Stimulated activated CD8-positive, alpha-beta memory T cell treated with anti-CD3 and anti-CD28 coated beads, Interleukin-2, amount 100 ng/mL, for 48 hours (primary cell): ENCODE measurements at places on chromosomes 2 and 18.
A peak's percentile ranks its signal among the peaks of the same experiment; 100 is the strongest.

DNA sequence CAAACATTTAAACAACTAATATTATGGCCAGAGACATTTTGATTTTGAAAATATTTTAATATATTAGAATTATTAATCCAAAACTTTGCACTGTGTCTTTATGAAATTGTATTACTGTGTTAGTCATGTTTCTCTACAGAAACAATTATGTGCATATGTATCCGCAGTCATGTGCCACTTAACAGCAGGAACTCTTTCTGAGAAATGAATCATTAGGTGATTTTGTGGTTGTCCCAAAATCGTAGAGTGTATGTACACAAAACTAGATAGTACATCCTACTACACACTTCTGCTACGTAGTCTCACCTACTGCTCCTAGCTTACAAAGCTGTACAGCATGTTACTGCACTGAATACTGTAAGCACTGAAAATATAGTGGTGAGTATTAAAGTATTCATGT is 479.2 kb upstream of the DSEL start:
- DNase-seq, result no peak

- no peak for DNase-seq
These were observed 219.5 kb downstream of the CLIP4 start for GRCh38 chr2:29334706-29335105.

GRCh38 chr2:159573846-159574606 is 42.3 kb downstream of the BAZ2B start:
- no peak for DNase-seq

DNA sequence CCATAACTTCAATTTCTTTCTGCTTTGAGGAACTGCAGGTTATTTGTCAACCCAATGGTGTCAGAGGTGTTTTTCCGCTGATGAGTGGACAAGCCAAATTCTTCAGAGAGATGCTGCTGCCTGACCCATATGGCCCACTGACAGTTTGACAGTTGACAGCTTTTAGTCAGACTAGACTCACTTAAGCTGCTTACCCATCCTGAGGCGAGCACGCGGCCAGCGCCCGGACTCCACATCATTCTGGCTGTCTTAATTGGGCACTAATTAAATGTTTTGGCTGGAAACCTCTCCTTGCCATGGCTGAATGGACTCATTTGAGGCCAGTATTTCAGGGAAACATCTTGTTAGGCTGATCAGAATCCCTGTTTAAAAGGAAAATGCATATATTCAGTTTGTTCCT is 316.1 kb upstream of the FANCL start:
- DNase-seq, result no peak

DNA sequence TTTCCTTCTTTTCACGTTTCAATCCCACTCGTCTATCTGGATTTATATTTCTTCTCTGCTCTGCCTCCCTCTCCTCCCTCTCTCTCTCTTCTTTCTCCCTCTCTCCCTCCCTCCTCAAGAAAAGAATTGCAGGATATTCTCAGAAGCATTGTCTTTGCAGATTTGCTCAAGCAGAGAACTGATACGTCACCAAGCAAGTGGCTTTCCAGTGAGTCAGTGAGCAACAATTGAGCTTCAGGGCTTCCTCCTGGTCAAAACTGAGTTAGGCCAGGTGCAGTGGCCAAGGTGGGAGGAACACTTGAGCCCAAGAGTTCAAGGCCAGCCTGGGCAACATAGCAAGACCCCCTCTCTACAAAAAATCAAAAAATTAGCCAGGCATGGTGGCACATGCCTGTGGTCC is 151.1 kb downstream of the SMAD2 start:
- DNase-seq, result no peak

- DNase-seq, result no peak
These were observed 26.0 kb downstream of the ACADL start for GRCh38 chr2:210199186-210199765.

GRCh38 chr2:151518802-151519201 is 109.1 kb downstream of the RIF1 start:
- no peak for DNase-seq

DNA sequence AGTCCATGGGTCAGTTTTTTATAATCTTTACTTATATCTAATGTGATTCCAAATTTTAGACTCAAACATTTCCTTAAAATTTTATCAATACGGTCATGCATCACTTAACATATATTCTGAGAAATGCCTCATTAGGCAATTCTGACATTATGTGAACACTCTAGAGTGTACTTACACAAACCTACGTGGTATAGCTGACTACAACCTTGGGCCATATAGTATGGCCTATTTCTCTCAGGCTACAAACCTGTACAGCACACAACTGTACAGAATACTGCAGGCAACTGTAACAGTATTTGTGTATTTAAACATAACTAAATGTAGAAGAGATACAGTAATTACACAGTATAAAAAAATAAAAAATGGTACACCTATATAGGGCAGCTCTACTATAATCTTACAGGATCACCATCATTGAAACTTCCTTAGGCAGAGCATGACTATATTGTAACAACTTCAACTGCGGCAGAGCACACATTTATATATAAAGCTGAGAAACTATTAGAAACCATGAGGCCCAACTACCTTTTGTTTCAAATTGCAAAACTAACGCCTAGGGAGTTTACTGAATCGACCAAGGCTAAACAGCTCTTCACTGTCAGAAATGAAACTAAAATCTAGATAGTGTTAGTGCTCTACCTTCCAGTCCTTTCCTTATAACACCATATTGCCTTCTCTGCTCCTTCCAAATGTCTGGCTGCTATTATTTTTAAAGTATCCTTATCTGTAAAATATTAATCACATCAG is 6.9 kb downstream of the YES1 start:
- no peak for DNase-seq

DNA sequence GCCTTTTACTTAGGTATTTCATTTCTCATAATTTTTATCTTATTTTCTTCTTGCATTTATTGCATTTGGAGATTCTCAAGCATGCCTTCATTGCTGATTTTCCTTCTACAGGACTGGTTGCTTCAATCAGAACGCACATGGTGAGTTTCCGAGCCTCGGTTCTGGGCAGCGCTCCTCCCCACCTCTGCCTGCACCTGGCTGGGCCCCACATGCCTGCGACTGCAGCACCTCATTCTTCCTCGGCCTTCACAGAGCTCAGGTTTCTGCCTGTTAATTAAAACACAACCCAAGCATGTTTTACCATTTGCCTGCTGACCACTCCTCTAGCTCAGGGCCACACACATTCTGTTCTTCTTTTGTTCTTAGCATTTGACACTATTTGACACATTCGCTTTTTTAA is 398.8 kb downstream of the GALR1 start:
- no peak for DNase-seq

DNA sequence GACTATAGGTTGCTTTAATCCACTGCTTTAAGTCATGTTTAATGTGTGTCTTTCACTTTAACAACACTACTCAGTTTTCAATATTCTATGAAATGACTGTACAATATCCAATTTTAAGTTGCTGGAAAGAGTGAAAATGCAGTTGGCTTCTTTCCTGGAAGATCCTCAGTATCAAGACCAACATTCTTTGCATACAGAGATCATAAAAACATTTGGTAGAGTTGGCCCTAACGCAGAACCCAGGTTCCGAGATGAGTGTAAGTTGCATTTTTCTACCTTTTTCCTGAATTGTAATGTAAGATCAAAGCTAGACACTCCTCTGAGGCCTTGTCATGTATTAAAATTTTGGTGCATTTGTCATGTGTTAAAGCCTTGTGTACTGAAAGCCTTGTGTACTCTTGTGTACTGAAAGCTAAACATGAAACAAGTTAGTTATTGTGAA is 42.9 kb upstream of the TNFRSF11A start:
- no peak for DNase-seq

DNA sequence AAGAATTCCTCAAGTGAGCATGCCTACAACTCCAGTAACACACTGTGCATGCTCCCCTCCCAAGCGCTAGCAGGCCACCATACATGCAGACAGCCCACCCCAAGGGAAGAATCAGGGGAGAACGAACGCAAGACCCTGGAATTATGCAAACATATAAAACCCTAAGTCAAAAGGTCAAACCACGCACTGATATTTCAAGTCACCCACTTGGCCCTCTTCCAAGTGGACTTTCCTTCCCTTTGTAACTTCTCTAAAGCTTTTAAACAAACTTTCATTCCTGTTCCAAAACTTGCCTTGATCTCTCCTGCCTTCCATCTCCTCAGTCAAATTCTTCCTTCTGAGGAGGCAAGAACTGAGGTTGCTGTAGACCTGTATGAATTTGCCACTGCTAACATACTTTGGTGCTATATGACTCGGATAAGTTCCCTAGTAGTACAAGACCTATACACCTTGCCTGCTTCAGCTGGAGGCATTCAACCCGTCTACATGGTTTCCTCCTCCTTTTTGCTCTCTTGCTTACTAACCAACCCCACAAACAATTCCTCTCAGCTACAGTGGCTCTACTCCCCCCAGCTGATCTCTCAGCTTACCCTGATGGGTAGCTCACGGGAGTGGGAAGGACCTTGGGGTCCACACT is 11.1 kb upstream of the RPIA start:
- DNase-seq, result no peak

DNA sequence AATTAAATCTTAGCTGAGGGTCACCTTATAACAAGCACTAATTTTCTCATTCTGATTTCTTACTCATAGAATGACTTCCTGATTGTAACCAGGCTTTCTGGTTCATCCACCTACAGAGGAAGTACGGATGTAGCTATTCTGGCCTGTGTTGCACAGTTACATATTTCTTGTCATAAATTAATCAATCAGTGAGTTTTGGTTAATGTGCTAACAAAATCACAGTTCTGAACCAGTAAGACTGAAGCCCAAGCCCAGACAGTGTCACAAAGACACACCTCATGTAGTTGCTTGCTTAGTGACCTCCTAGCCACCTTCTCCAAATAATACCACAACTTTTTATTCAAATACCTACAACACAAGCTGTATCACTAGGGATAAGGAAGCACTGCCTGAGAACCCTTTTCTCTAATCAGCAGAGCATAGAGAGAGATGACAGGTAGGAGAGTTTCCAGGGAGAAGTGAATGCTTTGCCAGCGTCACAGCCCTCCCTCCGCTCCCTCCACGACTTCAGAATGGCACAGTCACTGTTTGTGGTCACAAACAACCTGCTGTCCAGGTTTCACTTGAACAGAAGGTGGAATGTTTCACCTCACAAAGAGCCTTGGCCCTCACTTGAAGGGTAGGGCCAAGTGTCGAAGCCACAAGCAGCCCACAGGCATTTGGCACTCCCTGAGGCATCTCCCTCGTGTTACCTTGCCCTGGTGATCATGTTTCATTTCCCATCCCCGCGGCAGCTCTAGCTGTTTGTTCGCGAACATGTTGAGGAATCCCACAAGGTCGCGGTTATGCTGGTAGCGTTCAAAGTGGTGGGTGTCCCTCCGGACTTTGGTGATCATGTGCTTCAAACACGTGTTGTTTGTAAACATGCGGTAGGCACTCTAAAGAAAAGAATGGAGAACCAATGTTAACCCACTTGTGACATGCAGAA is 120.8 kb upstream of the STK17B start:
- DNase-seq, result no peak

GRCh38 chr2:233092432-233093165 is 32.5 kb downstream of the INPP5D start:
- DNase-seq, result no peak

- no peak for DNase-seq
These were observed 292.6 kb downstream of the SETBP1 start for GRCh38 chr18:44973282-44973681.

DNA sequence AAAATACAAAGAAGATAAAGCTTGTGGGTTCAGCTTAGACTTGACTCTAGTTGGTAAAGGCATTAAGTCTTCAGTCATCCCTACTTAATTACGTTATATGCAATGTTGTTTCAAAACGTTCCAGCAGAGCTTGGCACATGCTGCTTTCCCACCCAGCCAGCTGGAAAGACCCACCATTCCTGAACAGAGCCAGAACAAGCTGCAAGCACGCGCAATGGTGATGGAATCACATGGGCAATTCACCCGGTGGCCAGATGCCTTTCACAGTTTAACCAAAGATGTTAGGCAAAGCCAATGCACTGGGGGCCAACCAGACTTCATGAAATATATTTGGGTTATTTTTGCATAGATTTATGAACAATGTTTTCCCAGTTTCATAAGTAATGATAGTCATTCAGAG is 123.4 kb upstream of the CDH20 start:
- no peak for DNase-seq

DNA sequence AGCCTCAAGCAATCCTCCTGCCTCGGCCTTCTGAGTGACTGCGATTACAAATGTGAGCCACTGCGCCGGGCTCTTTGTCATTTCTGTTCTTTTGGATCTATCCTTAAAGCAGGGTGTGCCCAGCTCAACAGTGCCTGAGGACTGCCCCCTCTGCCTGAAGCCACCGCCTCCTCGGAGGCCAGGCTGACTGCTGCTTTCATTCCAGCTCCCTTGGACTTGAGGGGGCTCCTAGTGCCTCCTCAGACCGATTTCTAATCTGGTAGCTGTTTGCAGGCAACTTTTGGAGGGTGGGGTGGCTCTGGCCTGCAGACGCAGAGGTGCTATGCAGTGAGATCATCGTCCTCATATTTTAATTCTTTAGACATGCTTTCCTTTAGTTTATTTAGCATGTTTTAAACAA is 35.9 kb upstream of the KLF11 start:
- no peak for DNase-seq

DNA sequence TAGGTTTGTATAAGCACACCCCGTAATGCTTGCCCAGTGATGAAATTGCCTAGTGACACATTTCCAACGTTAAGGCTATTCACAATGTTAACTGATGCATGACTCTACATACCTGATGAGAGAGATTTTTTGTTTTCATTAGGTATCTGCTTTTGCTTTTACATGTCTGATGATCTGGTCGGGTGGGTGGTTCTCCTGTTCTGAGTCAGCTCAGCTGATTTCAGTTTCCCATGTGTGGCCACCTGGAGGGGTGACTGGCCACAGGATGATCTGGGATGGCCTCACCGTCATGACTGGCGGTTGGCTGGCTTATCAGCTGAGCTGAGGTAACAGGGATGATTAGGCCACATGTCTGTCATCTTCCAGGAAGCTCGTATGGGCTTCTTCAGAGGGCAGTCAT is 33.8 kb upstream of the ACYP2 start:
- peak; percentile 68 for DNase-seq

DNA sequence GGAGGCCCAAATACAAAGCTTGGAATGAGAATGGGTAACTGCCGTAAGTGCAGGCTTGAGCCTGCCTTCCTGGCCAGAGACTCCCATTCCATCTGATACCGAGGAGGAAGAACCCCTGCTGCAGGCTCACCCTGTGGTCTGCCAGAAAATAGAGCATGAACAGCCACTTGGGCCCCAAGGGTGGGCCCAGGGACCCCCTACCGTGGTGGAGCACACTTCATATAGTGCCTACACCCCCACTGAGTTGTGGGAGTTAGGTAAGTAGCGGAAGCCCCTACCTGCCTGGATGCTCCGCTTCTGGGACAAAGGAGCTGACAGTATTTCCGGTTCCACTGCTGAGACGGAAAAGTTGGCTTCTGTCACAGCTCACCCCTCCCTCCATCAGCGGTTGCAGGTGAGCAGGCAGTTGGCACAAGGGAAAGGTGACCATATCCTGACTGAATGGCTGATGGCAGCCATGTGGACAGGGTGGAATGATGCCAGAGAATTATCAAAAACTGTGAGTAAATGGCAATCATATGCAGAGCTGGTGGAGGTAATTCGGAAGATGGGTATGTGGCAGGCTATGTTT is 11.5 kb upstream of the C2orf42 start:
- DNase-seq, result no peak
